ENCODE measurements at places on chromosomes 16 and 17. TPM values are rescaled to one million over a fixed set of nuclear protein-coding genes. Genes with fewer than 3 reads are reported as not detected.

Gene SLFN14
- total RNA-seq, result 0.16 TPM

DNA sequence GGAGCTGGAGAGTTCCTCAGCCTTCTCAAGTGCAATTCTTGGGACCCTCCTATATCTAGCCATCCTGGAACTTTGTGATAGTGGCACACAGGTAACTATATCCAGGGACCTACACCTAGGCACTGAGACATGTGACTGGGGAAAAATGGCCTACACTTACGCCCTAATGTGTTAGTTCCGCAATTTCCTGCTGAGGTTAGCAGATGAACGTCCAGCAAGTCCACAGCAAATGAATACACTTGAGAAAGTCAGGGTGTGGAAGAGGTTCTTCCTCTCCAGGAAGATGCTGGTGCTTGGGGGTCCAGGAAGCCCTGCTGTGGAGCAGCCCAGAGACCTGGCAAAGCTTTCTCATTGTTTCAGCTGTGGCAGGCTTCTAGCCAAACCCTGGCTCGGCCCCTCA, 20.8 kb downstream of the PIK3R5 start:
- no peak overlapping the region for H3K27ac ChIP-seq
- H3K36me3 ChIP-seq, result peaks cover 9% of the 10 kb centered on the region
- no peak overlapping the region for H3K4me3 ChIP-seq
- peaks cover 76% of the 10 kb centered on the region for H3K4me1 ChIP-seq

GRCh38 chr17:72423286-72423589, 302.4 kb downstream of the SOX9 start:
- H3K4me1 ChIP-seq, result no peaks in the 10 kb centered on the region
- DNase-seq, result no peak
- H3K27ac ChIP-seq, result no peak overlapping the region
- H3K4me3 ChIP-seq, result no peak overlapping the region
- H3K27me3 ChIP-seq, result no peaks in the 10 kb centered on the region

Gene RNF167
- total RNA-seq, result 192 TPM

Gene AXIN2
- 3.8 TPM for total RNA-seq

GRCh38 chr17:80892900-80893603, 98.6 kb upstream of the CHMP6 start:
- peak overlapping the region; percentile 1 for H3K4me3 ChIP-seq
- peaks cover 18% of the 10 kb centered on the region for H3K36me3 ChIP-seq
- H3K4me1 ChIP-seq, result peaks cover 46% of the 10 kb centered on the region
- DNase-seq, result no peak
- H3K27ac ChIP-seq, result peak overlapping the region; percentile 84
- H3K27me3 ChIP-seq, result no peaks in the 10 kb centered on the region

Gene KRTAP9-3
- not detected for total RNA-seq

- H3K27me3 ChIP-seq, result no peaks in the 10 kb centered on the region
- H3K4me3 ChIP-seq, result peak within 1 kb of the TSS; percentile 39
- no peak for DNase-seq
- H3K36me3 ChIP-seq, result no peaks in the 10 kb centered on the region
- peak within 1 kb of the TSS; percentile 70 for H3K27ac ChIP-seq
Observed at GRCh38 chr16:397135-397661, at the start of gene NME4. TSS of gene NME4 (plus strand) at chr16:397199. CDS start at chr16:397223, 24 bp downstream.

DNA sequence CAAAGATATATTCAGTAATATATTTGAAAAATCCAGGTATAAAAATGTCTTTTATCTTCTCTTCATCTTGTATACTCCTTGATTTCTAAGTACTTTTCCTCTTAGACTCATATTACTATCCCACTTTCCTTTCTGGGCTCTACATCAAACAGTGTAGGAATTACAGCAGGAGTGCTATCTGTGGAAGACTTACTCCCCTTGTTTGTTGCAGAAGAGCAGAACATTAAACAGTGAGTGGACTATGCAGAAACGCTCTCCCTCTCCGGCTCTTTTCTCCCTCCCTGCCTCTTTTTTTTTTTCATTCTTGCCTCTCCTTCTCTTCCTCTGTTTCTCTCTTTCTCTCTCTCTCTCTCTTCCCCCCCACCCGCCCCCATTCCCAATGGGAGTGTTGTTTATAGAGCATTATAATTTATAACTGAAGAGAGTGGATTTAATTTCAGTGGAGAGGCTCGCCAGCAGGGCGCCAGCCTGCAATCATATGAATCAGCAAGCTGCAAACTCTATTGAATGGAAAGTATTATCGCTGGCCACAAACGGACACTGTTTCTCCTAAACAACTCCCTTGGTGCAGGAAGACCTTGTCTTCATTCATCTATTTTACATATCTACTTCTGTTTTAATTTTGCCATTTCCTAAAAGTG, 242.3 kb upstream of the TBX2 start:
- H3K4me1 ChIP-seq, result peaks cover 14% of the 10 kb centered on the region
- no peak for DNase-seq
- H3K4me3 ChIP-seq, result no peak overlapping the region
- no peaks in the 10 kb centered on the region for H3K27me3 ChIP-seq

Gene IKZF3
- 119 TPM for total RNA-seq

- no peaks in the 10 kb centered on the region for H3K4me1 ChIP-seq
- no peaks in the 10 kb centered on the region for H3K27me3 ChIP-seq
- H3K36me3 ChIP-seq, result no peaks in the 10 kb centered on the region
- no peak for DNase-seq
Observed at GRCh38 chr17:29041091-29041490, 1.9 kb upstream of the PIPOX start.

All from CD8-positive, alpha-beta memory T cell (primary cell).